ENCODE measurements at places on chromosomes 1 and 21.

GRCh38 chr1:18641005-18641941, 10.6 kb downstream of the PAX7 start:
- no peak for DNase-seq

GRCh38 chr1:37652976-37653375, 18.3 kb upstream of the RSPO1 start:
- DNase-seq: no peak

DNA sequence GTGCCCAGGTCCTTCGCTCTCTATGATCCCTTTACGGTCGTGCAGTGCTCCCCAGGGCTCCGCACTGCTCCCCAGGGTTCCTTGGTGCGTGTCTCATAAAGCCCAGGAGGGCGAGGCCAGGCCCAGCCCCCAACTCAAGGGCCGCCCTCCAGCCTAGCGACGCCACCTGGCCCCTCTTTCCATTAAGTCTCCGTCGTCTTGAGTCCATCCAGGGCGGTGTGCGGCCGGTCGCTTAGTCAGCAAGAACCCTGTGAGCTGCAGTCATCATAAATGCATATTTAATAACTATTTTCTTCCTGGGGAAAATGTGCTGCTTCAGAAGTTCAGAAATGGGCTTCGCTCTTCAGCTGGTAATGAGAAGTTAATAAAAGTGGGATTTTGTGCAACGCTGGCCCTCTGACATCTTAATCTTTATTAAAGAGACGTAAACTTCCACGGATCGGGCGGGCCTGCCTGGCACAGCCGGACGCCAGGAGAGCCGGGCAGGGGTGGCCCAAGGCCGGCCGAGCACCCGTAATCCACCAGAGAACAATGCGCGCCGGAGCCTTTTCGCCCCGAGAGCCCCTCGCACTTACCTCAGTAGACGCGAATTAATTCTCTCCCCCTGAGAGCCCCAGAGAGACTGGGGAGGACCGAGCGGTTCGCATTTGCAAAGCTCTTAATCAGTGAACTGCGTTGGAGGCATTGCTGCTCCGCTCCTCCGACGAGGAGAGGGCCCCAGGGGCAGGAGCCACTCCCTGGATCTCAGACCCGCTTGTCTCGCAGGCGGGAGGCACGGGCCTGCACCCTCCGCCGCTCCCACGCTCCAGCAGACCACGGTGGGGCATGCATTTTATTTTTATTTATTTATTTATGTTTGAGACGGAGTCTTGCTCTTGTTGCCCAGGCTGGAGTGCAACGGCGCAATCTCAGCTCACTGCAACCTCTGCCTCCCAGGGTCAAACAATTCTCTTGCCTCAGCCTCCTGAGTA, 188.3 kb upstream of the ARHGEF16 start:
- no peak for DNase-seq

GRCh38 chr1:87273291-87273690, 55.4 kb upstream of the LMO4 start:
- no peak for DNase-seq

- peak; percentile 43 for DNase-seq
Measured at GRCh38 chr1:24929398-24930259, 447 bp downstream of the RUNX3 start.

GRCh38 chr21:30710499-30710898, 8.1 kb downstream of the KRTAP21-3 start:
- DNase-seq: no peak

GRCh38 chr1:94032637-94033036, 88.3 kb downstream of the ABCA4 start:
- DNase-seq: no peak

GRCh38 chr1:15700508-15700907, 16.4 kb downstream of the PLEKHM2 start:
- no peak for DNase-seq

GRCh38 chr1:171251042-171251951, 3.0 kb downstream of the FMO1 start:
- DNase-seq: no peak

DNA sequence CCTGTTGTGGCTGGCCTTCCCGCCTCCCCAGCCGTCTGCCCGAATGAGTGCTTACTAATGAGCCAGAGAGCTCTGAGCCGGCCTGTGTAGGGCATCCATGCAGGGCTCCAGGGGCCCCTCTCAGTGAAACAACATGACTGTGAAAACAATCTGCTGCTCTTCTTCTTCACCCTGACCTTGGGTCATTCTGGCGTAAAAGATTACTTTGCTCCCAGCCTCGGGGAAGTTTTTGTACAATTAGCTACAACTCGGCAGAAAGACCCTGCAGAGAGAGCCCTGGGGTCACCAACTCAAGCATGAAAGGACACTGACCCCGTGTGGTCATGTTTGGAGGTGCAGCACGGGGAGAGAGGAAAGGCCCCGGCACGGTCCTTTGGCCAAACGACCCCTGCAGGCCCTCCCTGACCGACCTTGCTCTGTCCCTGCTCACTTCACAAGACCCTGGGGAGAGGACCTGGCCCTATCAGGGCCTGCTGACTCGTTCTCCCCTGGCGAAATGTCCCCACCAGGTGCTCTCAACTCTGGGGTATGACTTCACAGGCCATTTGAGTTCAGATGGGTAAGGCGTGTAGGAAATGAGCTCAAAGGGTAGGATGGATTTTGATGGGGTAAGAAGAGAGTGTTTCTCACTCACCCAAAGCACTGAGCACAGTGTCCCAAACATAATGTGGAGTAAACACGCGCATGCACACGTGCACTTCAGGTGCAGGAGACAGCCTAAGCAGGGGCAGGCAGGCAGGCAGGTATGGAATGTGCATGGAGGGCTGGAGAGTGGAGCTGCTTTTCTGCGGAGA, 22.9 kb upstream of the FAM20B start:
- DNase-seq: peak; percentile 39

DNA sequence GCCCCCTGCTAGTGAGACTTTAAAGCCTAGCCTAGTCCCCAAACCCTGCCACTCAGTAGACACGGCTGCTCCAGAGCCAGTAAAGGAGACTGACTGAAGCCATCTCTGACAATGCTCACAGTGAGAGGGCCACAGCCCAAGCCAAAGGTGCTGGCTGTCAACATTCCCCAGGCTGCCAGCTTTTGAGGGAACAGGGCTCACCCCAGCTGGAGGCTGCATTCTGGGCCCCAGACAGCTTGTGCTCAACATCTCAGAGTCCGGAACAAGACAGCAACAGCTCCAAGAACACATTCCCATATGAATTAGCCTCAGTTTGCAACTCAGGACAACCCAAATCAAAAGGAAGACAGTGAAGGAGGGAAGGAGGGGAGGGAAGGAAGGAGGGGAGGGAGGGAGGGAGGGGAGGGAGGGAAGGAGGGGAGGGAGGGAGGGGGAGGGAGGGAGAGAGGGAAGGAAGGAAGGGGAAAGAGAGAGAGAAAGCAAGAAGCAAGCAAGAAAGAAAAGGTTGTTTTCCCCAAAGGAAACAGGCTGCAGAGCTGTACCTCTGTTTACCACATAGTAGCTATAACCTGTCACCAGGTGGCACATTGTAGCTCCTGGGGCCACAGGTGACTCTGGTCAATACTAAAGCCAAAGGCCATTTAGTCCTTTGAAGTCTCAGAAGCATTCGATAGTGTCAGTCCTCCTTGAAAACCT, 5.4 kb downstream of the ARTN start:
- no peak for DNase-seq

- no peak for DNase-seq
Measured at GRCh38 chr1:172601046-172601630, 57.8 kb upstream of the FASLG start.

DNA sequence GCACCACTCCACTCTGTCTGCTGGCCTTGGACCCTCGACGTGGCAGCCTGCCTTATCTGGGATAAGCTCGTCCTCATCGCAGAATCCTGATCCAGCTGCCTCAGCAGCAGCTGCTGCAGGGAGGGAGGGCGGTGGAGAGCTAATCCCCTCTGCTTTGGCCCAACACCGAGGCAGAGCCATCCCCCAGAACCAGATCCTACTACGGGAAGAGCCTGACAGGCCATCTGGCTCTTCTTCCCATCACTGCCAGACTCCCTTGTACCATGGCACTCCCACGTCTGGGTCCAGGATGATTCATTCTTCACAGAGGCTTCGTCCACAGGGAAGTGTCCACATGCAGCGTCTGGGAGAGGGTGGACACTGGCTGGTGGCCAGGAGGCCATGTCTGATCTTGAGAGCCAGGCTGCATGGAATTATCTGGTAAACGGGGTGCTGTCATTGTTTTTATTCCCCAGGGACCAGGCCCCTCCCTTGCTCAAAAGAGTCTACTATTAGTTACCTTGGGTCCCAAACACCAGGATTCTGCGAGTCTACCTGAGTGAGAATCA, 14.6 kb upstream of the PKP1 start:
- no peak for DNase-seq

DNA sequence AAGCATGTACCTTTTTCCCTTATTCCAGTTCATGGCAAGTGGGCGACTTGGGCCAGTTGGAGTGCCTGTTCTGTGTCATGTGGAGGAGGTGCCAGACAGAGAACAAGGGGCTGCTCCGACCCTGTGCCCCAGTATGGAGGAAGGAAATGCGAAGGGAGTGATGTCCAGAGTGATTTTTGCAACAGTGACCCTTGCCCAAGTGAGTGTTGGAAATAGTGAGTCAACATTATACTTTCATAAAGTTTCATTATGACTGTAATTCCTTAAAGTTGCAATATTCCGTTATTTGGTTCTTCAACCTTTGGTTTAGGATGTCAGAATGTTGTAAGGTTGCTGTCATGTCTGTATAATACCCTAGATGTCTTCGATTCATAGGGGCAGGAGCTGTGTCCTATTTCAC, 230.5 kb downstream of the TPR start:
- DNase-seq: no peak

GRCh38 chr1:76938304-76938703, 71.0 kb downstream of the ST6GALNAC5 start:
- no peak for DNase-seq

- no peak for DNase-seq
Measured at GRCh38 chr1:118302145-118302544, 117.1 kb upstream of the SPAG17 start.

DNA sequence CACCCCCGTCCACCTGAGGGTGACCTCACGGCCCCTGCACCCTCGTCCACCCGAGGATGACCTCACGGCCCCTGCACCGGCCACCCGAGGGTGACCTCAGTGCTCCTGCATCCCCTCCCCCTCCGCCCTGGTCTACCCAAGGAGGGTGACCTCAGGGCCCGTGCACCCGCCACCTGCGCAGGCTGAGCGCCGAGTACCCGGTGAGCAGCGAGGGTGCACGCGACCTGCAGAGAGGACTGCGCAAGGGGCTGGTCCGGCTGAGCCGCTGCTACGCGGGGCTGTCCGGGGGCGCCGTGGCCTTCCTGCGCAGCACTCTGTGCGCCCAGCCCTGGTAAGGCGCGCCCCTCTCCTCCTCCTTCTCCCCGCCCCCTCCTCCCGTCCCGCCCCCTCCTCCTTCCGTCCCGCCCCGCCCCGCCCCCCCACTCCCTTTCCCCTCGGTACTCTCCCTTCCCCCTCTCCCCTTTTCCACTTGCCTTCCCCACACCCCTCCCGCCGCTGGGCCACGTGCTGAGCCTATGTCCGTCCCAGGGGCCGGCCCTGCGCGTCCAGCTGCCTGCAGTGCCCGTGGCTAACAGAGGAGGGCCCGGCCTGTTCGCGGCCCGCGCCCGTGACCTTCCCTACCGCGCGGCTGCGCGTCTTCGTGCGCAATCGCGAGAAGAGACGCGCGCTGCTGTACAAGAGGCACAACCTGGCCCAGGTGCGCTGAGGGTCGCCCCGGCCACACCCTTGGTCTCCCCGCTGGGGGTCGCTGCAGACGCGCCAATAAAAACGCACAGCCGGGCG, 28.4 kb downstream of the TRIM11 start:
- DNase-seq: peak; percentile 16

GRCh38 chr1:243291292-243291691, 35.5 kb downstream of the SDCCAG8 start:
- DNase-seq: no peak

DNA sequence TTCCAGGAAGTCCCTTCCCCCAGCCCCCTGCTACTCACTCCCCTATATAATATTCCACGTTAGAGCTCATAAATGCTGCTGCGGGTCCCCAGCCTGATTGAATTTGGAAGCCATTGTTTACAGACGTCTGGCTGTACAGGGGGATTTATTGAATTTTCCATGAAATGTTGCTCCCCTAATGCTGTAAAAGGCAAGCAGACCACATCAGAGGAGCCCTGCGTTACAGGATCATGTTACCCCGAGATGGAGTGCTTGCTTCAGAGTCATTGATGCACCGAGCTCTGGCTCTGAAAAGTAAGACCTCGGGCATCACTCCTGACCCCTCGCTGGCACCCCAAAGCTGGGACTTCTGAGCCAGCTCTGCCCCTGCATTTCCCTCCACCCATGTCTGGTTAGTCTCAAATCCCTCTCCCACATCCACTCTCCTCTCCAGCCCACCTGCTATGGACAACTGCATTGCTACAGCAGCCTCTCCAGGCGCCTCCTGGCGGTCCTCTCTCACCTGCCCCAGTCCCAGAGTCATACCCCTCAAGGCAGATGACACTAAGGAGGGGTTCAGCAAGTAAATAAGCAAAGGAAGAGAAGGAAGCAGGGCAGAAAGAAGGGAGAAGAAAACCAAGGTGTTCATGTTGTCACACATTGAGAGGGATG, 127.8 kb downstream of the TMEM53 start:
- no peak for DNase-seq

GRCh38 chr1:23393706-23394105, 24.1 kb upstream of the ZNF436 start:
- no peak for DNase-seq

DNA sequence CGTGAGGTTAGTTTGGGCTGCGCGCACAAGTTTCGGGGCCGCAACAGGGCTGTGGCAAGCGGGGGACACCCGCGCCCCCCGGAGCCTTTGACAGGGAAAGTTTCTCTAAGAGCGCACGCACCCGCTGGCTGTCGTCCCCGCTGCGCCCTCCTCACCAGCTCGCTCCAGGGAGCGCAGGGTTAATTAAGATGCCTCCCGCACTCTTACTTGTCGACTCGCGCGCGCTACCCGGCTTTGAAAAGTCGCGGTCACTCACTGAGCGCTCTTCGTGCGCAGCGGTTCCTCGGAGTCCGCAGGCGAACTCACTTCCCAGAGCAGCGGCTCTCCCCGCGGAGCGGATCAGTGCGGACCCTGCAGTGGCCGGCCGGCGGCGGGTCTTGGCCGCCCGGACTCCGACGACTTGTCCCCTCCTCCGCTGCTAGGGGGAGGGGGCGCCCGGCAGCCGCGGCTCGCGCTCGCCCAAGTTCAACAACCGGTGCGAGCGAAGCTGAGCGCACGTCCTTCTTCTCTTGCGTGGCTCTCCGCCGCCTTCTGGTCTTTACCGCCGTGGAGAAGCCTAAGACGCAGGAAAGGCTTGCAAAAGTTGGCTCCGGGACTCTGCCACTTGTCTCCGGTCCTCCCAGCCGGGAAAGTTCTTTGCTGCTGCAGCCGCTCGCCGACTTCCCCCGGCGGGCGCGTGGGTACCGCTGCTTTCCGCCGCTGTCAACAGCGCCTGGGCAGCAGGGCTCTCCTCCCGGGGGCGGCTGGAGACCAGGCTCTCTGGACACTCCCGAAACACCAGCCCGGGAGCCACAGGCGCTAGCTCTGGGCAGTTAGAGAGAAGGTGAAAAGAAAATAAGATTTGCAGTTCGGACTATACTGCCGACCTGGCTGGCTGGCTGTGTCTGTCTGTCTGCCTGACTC, 506 bp downstream of the JUN start:
- DNase-seq: peak; percentile 36

DNA sequence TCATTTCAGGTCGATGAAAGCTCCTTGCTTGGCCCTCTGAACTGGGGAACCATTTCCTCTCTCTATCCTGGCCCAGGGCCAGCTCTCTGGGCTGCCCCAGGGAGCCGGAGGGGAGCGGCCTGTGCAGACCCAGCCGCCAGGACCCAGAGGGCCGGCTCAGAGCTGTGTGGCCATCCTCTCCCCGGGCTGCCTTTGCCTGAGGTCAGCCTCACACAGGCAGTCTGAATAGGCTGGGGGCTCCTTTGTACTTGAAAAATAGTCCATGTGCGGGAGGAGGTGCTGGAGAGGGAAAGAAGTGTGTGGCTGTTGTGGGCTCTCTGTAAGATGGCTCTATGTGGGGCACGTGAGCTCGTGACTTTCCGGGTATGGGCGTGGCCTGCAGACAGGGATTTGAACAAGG, 275.1 kb upstream of the VAMP3 start:
- DNase-seq: no peak

Data from activated T-helper 1 cell treated with anti-CD3 and anti-CD28 coated beads, Interleukin-2, amount 50 U/mL, for 16 hours (primary cell).